ENCODE measurements at places on chromosomes 7 and 10.

DNA sequence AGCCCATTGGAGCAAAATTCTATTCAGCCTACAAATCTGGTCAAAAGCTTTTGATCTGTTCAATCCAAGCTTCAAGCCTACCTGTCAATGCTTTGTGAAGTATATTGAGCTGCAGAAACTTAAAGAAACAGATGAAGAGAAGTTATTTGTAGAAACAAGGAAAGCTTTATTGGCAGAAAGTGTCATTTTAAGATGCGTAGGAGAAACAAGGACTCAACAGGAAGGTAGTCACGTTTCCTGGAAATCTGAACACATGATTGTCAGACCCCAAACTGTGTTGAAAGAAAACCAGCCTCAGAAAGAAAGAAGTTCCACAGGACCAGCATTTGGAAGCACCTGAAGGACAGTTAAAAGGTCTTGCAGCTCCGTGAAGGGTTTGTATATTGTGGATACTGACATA lies 34.8 kb upstream of the PURB start:
- DNase-seq, result no peak

DNA sequence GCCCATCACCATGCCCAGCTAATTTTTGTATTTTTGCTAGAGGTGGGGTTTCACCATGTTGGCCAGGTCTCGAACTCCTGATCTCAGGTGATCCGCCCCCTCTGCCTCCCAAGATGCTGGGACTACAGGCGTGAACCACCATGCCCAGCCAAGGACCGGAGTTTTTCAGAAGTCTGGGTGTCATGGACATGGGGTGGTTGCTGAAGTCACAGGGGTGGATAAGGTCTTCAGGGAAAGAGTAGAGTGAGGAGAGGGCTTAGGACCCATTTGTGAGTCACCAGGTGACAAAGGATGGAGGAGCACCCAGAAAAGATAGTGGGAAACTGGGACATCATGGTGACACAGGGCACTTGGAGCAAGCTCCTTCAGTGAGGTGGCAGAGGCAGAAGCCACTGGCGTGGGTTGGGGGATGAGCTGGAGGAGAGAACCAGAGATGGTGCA lies 2.8 kb upstream of the GPRIN2 start:
- DNase-seq, result no peak

DNA sequence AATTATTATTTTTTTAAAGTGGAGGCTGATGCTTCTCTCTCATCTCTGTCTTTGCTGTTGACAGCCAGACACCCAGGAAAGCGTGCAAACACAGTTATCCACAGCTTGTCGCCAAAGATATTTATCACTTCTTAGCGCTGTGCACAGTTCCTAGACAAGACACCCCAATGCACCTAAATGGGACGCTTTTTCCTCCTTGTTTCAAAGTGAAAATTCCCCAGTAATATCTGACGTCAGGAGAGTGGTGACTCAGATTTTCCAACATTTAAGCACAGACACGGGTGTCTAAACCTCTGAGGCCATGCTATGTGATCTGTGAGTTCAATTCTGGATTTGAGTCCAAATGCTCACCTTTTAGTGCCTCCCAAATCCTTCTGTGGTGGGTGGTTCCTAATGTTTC lies 151.6 kb downstream of the EMX2 start:
- DNase-seq, result no peak

GRCh38 chr10:73859784-73860491 lies 14.4 kb downstream of the CAMK2G start:
- no peak for DNase-seq
